Mucosa of gallbladder (tissue), 1 donor: ENCODE measurements at places on chromosomes 16 and 17.

GRCh38 chr16:69931631-69932030 lies 19.5 kb upstream of the CLEC18A start:
- no peak for DNase-seq

DNA sequence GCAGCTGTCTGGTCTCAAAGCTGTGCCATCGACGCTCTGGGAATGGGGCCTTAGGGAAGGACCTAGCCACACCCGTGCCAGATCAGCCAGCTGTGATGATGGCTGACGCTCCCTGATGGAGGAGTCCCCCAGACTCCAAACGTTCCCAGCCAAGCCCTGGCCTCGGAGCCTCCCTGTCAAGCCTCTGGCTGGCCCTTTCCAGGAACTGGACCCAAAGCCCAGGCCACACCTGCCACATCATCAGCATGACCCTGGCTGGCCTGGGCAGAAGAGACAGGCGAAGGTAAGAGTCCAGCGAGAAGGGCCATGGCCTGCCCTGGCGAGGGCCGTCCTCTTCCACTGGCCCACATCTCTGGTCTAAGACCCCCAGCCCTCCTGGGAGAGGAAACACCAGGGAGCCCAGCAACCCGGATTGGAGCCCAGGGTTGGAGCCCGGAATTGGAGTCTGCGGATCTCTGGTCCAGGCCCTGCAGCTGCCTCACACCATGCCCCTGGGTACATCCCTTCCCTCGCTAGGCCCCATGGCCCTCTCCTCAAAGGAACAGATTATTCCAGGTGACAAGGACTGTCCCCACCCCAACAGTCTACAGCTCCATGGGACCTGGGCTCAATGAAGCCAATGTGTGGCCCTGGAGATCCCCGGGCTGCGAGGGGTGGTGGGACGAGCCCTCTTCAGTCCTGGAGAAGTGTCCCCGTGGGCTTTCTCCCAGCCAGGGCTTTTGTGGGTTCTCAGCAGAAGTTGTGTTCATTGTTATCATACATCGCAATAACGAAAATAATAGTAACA lies 105.1 kb upstream of the TNRC6C start:
- no peak for DNase-seq

- no peak for DNase-seq
These were observed 5.4 kb upstream of the SLC5A2 start for GRCh38 chr16:31477220-31478216.

DNA sequence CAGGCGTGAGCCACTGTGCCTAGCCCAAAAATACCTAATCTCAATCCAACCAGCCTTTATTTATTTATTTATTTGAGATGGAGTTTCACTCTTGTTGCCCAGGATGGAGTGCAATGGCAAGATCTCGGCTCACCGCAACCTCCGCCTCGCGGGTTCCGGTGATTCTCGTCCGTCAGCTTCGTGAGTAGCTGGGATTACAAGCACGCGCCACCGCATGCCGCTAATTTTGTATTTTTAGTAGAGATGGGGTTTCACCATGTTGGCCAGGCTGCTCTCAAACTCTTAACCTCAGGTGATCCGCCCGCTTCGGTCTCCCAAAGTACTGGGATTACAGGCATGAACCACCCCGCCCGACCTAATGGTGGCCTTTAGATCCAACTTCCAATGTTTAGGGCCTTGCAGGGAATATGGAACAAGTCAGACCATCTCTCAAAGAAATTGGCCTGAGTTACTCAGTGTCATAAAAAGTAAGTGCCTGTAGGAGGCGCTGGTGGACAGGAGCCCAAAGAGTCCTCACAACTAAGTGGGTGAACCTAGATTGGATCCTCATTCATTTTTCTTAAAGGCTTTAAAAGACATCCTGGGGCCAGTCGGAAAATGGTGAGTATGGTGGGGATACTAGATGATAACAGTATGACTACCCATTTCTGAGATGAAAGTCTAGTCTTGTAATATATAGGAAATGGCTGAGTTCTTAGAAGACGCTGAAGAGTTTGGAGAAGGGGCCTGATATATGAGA lies 4.6 kb downstream of the ZSCAN10 start:
- peak; percentile 37 for DNase-seq

DNA sequence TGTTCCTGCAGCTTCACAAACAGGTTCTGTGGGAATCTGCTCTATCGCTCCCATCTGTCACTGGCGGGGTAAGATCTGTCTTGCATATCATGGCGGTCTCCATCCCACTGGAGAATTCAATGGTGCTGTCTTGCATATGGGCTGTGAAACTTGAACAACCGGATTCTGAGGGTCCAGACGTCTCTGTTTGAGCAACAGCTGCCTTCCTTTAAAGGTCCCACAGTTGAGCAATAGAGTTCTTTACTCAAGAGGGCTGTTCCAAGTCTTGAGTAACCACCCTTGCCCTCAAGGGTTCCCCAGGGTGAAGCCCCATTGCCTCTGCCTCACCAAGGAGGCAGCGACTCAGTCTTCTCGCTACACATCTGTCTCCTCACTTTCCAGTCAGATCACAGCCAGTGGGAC lies 50.8 kb downstream of the ZFHX3 start:
- DNase-seq = no peak

DNA sequence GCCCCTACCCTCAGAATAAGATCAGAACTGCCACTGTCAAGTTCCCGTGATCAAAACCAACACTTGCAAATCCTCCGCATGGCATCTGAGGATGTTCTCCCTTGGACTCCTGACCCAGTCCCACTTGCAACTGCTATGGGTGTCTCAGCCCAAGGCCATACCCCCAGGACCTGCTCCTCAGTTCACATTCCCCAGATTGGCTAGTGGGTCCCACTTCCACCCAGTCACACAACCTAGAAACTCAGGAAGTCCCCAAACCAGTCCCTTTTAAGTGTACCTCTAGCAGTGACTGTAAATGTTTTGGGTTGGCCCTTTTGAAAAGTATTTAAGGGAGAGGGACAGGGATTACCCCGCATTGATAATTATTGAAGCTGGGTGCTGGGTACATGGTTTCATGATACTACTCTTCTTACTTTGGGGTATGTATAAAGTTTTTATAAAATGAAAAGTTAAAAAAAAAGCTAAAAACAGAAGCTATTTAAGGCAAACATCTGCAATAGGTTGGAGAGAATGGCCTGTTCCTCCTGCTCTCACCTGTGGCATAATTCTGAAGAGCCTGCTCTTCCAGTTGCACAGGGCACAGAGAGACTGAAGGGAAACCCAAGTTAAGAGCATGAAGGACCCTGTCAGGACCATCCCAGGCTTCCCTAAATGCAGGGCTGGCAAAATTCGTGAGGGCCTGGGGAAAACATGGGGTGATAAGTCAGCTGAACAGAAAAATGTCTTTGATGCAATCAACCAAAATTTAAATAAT lies 42.5 kb downstream of the ERN1 start:
- DNase-seq = no peak
